ENCODE measurements at places on chromosomes 3 and 15. TPM values are rescaled to one million over a fixed set of nuclear protein-coding genes. Genes with fewer than 3 reads are reported as not detected.
A peak's percentile ranks its signal among the peaks of the same experiment; 100 is the strongest.

DNA sequence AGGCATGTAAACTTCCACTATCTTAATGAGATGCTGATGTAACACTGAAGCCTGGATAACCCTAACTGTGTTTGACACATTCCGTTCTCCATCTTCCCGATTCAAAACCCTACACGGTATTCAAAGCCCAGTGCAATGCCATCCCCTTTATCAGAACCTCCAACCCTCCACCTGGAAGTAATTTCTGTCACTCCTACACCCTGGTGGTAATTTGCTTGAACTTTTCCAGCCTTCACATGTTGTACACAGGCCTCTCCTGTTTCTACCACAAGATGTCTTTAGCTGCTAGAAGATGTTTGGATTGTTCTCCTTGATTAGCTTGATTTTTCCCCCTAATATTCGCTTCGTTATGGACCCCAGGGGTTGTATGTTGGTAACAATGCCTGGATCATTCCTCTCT, 208.9 kb downstream of the CHST2 start:
- no peak for DNase-seq

GRCh38 chr3:153960458-153961074, 160.6 kb upstream of the ARHGEF26 start:
- no peak for DNase-seq

- peak; percentile 67 for DNase-seq
Observed at GRCh38 chr3:171192176-171192854, 165.8 kb upstream of the SLC2A2 start.

DNA sequence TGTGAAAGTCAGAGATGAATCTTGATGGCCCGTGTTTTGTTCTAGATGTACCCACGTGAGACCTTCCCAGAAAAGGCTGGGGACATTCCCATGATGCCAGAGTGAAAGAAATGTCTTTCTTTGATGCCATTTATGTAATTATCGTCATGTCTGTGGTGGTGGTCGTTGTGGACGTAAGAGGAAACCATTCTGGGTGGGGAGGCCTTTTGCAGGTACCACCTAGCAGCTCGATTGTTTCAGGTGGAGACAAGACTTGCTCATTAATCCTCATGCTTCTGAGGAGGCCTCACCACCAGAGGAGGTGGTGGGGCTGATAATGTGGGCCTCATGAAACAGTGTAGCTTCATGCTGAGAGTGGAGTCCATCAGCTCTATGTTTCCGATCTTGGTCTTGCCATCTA, 58.1 kb upstream of the USP3 start:
- no peak for DNase-seq

- no peak for DNase-seq
Observed at GRCh38 chr15:44566155-44566540, 29.2 kb downstream of the EIF3J start.

DNA sequence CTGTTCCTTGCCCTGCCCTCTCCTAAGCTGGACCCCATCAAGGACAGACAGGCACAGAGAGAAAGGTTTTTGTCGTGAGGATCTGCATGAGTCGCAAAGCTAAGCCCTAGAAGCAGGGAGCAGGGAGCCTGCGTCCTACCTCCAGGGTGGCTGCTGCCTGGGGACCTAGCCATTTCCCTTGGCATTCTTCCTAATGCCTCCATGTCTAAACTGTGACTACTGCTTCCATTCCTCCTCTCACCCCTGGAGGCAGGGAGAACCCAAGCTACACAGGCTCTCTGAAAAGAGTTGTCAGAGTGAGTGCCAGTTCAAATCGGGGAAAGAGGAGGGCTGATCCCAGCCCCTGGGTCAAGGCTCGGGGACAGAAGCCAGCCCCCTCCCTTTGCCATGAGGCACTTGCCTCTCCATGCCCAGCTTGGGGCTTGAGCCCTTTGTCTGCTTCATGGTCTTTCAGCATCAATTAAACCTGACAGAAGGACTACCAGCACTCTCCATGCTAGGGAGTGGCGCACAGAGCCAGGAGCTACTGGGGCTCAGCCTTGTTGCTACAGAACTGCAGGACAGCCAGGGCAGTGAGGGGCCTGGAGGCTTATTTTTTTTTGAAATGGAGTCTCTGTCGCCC, 2.4 kb downstream of the GCHFR start:
- no peak for DNase-seq

GRCh38 chr3:132321304-132321703, 4.1 kb downstream of the ACP3 start:
- no peak for DNase-seq

The PRR20G gene
- not detected for polyA plus RNA-seq

The WDR72 gene
- not detected for polyA plus RNA-seq
